ENCODE measurements at places on chromosomes 1 and 21.

DNA sequence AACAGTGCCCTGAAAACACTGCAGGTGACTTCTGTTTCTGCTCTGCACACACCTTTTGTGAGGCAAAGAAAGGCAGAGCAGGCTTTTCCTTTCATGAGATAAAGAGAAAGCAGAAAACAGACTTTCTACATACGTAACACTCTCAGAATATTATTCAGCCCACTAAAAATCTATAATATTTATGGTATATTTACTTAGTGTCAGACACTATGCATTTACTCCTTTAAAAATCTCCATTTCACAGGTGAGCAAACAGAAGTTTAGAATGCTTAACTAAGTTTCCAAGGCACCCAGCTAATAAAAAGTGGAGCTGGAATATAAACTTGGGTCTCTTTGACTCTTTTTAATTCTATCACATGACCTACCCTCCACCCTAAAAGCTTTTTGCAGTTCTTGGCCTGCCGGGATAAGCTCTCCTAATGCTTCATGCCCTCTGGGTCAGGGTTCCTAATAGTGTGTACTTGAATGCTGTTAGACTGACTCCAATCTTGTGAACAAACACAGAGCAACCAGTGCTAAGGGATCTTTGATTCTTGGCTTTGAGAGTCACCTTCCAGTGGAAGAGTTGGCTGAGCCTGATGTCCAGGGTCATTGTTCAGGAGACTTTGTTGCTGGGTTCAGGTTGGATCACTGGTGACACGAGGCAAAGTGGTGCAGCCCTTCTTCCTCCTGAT lies 27.2 kb downstream of the PROK1 start:
- no peak for DNase-seq

DNA sequence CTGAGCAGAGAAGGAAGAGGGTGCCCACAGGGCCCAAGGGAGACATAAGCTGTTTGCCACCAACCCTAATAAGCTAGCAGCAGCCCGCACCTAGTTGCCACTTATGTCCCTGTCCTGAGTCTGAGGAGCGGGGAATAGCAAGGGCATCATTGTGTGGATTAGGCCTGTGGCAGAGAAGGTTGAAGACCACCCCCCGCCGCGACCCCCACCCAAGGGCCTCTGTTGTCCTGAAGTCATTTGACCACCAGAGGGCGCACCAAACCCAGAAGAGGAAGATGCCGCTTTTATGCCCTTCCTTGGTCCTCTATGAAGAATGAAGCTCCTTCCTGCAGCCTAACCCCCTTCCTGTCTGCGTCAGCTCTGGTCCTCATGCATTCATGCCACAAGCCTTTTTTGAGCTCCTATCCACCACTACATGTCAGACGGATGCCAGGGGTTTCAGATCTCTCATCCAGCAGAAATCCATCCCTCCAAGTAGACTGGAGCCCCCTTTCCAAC lies 16.6 kb downstream of the RHBG start:
- peak; percentile 51 for DNase-seq

GRCh38 chr1:100377590-100378361 lies 25.5 kb downstream of the CDC14A start:
- DNase-seq, result no peak

DNA sequence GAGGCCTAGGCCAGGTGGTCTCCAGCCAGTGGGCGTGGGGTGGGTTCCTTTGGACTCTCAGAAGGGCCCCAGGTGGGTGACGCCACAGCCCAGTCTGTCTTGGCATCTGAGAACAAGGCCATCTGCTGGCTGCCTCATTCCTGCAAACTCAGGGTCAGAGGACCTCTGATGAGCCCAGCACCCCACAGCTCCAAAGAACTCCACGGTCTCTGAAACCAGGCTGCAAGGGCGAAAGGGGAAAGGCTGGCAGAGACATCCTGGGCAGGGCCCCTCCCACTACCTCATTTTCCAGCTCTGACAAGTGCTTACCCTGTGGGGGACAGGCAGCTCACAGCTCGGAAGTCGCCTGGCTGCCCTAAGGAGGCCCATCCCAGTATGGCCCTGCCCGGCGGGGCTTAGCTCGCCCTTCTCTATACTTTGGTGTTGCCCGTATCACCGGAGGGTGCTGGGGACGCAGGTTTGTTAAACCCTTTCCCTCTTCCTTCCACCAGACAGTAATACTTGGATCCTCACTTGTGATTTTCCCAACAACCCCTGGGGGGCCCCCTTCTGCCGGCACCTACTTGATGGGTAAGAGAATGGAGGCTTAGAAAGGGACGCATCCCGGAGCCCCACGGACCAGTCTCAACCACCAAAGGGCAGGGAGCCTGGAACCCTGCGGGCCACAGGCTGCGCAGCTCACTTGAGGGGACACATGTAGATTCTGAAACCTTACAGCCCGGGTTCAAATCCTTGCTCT lies 10.9 kb upstream of the EDN2 start:
- no peak for DNase-seq

- no peak for DNase-seq
These were observed 1635.2 kb downstream of the PLA2G4A start for GRCh38 chr1:188463919-188464318.

DNA sequence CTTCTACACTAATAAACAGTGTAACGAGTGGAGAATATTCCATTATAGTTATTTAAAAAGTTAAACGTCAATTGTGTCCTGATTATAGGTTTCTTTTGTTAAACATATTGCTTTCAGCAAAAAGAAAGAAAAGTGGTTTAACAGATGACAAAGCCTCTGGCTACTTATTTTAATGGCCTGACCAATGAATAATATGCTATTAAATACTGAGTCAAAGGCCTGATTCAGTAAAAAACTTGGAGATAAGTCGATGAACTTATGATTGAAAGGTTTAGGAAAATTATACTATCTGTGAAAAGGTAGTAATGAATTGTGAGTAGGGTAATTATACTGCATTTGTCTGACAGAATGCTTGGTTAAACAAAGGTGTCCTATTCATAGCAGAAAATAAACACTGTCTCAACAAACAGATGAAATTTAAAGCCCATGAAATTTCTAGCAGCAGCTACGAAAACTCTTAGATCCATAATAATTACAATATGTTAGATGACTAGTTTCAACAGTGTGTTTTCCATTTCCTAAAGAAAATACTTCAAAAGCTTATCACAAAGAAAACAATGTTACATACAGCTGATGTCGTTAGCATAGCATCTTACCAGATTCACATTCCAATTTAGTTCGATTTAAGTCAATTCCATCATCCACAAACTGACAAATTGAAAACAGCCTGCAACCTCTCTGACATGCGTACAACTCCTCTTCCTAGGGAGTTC lies 6.2 kb downstream of the TMEM59 start:
- no peak for DNase-seq

DNA sequence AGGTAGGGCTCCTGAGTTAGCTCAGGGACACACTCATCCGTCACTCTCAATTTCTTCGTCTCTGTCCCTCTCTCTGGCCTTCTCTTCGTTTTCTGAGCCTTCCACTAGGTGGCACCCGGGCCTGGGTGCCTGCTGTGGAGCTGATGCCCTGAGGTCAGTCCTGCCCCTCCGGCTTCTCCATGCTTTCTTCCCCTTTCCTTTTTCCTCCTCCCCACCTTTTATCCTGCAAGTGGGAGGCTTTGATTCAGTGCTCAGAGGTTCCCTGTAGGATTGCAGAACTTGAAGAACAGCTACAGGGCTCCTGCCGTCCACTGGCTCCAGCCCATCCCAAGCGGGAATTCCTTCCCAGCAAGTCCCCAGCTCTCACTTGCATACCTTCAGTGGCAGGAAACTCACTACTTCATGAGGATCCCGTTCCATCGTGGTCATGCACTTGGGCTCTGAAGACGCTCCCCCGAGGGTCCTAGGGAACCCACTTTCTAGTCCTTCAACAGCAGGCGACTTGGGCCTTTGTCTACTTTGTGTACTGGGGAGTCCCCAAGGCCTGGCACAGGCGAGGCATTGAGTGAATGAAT lies 45.6 kb downstream of the SRRM1 start:
- peak; percentile 71 for DNase-seq

DNA sequence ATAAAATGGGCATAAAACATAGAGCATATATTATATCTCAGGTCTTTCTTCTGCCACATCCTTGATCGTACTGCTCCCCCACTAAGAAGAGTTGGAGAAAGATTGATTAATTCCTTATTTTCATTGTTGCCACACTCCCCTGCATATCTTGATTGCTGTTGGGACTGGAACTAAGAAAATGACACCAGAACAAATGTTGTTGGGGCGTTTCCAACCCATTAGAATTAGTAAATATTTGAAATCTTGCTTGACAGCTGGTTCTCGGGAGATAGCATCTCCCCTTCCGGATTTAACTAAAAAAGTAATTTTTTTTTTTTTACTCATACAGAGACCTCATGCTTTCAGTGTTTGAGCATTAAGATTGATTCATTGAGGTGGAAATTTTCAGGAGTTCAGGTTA lies 493.0 kb upstream of the PLXNA2 start:
- no peak for DNase-seq

DNA sequence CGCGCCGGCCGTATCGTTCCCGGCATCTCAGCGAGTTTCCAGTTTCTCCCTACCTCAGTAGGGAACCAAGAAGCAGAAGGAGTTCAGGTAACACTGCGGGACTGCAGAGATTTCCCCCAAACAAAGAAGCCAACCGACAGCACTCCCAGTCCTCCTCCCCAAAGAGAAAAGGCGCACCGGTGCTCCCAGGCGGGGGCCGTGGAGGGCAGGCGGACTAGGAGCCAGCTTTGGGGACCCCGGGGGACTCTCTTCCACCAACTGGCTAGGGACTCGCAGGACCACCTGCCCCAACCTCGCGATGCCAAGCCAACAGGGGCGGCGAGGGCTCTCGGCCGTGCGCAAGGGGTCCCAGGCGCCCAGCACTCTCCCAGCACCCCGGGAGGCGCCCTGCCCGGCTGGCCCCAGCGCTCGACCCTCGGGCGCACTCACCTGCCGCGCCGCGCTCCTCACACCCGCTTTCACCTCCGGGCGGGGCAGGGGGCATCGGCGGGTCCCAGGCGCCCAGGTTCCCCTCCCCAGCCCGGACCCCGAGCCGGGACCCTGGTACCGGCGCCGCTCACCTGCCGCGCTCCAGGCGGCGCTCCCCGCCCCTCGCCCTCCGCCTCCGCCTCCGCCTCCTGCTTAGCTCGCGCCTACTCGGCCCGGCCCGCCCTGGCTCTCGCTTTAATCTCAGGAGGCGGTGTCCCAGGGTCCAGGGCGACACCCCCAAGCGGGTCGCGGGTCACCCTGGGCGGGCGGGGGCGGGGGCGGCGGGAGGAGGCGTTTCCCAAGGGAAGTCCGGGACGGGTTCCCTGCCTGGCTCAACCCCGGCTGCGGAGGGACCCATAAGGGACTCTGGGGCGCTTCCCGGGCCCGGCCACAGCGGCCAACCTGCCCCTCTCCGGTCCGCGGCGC lies at the start of gene TMPRSS2:
Gene TMPRSS2 (minus strand): TSS at position 638 of the 894 bp plus-strand sequence. CDS start 10,025 bp downstream, outside the sequence.
- DNase-seq, result no peak

DNA sequence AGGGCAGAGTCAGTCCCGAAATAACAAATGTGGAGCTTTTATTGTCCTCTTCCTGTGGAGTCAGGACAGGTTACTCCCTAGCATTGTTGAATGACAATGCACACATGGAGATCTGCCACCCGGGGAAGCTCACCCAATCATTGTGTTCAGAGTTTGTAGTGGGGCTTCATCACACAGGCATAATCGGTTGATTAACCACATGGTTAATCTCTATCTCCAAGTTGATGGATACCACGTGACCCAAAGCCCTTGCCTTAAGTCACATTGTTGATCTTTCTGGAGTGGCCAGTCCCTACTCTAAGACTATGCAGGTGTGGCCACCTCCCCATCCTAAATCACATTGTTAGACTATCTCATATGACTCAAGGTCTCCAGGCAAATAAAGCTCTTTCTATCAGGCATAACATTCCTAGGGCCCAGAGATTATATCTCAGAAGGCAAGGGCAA lies 2.6 kb upstream of the C1orf141 start:
- DNase-seq, result no peak

DNA sequence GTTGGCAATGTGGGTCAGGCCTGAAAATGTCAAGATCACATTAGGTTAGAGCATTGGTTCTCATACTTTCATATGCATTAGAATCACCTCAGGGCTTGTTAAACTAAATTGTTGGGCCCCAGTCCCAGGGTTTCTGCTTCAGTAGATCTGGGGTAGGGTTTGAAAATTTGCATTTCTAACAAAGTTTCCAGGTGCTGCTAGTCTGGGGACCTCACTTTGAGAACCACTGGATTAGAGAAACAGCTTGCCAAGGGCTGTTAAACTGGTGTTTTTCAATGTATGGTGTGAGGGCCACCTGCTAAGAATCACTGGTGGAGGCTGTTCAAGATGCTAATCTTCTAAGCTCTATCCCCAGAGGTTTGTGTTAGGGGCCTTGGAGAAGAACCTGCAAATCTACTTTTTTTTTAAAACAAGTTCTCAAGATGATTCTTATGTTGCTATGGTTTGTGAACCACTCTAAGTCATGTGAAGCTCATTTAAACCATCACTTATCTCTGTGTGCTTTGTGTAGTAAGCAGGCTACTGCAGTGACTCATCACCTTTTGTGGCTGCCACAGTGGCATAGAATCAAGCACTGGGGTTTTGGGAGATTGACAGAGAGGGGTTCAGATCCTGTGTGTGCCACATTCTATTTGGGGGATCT lies 152.2 kb downstream of the S1PR1 start:
- no peak for DNase-seq

DNA sequence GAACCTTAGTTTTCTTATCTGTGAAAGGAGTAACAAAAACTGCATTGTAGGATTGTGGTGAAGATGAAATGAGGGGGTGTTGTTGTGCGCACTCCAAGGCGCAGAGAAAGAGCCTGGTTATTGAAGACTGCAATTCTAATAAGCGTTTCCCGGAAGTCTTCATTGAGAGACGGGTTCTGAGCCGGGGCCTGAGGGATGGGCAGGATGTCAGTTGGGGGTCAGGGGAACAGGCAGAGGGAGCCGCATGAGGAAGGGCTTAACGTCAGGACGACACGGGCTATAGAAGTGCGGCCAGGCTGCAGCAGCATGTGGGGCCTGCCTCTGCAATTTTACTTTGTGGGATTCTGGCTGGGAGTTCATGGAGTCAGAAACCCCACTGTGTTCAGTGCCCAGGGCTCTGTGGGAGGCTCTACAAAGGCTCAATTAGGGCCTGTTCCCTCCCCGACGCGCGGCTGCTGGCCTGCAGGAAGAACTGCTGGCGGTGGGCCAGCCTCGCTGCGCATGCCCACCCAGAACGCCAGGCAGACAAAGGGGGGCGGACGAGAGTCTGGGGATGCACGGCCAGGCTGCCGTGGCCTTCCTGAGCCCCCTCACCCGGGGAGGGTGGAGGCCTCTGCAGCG lies 20.7 kb downstream of the TRIM62 start:
- DNase-seq, result peak; percentile 69

DNA sequence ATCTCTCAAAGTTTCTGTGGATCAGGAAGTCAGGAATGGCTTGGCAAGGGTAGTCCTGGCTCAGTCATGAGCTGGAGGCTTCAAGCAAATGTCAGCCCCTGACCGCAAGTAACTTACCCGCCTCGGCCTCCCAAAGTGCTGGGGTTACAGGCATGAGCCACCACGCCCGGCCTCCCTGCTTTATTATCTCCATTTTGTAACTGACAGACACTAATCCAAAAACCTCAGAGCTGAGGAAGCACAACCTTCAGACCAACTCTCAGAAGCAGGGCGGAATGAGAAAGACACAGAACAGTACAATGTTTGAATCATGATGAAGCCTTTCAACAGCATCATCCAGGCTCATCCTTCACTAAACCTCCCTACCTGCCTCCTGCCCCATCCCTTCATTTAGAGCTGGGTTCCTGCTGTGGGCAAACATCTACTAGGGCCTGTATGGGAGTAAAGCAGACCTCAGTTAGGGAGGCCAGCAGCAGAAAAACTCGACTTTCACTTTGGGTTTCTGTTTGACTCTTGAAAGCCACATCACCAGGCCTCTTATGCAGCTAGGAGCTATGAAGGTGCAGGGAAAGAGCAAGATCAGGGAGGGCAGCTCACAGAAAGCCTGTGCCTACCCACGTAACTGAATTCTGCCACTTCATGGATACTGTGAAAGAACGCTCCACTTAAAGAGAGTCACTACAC lies 84.4 kb upstream of the RAB4A start:
- no peak for DNase-seq

GRCh38 chr1:204417074-204417997 lies 5.7 kb upstream of the PPP1R15B start:
- DNase-seq, result no peak
